Activated CD8-positive, alpha-beta memory T cell treated with anti-CD3 and anti-CD28 coated beads for 48 hours (primary cell): ENCODE measurements at places on chromosomes 16 and 17.

- no peak for DNase-seq
These were observed 451.3 kb downstream of the PMP22 start for GRCh38 chr17:14813649-14814370.

DNA sequence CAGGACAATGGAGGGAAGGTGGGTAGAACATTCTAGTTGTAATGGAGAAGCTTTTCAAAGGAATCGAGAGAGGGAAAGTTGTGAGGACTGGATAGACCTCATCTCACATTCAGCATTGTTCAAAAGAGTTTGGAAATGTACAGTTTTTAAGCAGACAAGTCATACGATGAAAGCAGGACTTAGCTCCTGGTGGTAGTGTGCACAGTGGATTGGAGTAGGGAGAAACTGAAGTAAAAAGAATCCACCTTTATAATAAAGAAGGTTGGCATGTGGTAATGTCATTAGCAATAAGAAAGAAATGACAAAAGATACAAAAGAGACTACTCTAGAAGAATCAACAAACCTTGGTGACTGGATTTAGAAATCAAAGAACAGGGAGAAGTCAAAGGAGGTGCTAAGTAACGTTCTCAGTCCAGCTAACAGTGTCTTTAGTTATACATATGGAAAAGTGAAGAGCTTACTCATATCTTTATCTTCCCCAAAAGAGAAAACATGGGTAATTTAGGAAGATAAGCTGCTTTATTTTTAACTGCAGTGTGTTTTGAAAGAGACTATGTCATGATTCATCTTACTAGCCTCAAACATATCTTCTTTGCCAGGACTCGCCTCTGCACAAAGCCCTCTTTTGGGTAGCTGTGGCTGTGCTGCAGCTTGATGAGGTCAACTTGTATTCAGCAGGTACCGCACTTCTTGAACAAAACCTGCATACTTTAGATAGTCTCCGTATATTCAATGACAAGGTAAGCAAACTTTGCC, 18.7 kb upstream of the EVI2A start:
- no peak for DNase-seq

DNA sequence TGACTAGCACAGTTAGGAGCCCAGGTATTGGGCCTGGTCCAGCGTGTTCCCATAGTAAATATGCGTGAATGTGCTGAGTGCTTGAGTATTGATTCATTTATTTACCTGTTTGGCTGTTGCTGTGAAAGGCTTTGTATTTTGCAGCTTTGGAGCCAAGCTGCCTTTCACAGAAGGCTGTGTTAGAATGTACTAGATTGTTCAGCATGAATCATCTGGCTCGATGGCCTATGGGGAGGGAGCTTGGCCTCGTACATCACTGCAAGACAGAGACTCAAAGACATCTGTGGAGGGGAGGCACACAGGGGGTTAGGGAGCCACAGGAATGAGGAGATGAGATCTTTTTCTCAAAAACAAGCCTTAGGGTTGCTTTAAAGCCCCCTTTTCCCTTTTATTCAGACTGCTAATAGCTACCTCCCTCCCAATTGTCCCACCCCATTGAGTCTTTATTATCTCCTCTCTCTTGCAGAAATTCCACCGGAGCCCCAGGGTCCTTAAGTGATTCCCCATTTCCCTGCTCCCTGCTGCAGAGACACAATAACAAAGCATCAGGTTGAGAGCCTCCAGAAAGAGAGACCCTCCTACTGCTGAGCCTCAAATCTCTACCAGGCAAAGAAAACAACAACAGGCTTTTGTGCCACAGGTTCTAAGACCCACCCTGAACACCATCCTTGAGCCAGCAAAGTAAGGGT, 307.2 kb downstream of the ABCC12 start:
- no peak for DNase-seq

- DNase-seq = no peak
These were observed 58.5 kb downstream of the OR1D5 start for GRCh38 chr17:3004925-3005324.

- DNase-seq = no peak
These were observed 39.7 kb upstream of the IRX3 start for GRCh38 chr16:54326266-54326662.

DNA sequence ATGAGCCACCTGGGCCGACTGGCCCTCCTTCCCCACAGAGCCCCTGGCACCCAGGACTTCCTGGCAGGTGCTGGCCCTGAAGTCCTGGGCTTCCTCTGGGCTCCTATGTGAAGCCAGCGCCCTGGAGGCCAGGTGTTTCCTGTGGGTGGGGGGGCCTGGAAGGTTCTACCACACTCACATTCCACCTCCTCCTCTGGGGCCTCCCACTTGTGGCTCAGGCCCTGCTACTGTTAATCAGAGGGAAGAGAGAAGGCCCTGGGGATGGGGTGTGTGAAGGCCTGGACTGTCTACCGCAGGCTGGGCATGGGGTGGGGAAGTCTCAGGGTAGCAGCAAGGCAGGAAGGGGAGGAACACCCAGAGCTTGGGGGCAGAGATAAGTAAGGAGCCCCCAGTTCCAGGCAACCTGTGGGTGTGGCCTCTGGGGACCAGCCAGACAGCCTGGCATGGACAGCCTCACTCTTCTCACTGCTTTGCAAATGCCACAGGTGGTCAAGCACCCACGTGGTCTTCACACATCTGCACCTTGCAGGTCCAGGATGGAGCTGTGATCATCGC, 111.9 kb upstream of the TNRC6C start:
- no peak for DNase-seq

- no peak for DNase-seq
These were observed 238.5 kb downstream of the SOX9 start for GRCh38 chr17:72359274-72359673.

DNA sequence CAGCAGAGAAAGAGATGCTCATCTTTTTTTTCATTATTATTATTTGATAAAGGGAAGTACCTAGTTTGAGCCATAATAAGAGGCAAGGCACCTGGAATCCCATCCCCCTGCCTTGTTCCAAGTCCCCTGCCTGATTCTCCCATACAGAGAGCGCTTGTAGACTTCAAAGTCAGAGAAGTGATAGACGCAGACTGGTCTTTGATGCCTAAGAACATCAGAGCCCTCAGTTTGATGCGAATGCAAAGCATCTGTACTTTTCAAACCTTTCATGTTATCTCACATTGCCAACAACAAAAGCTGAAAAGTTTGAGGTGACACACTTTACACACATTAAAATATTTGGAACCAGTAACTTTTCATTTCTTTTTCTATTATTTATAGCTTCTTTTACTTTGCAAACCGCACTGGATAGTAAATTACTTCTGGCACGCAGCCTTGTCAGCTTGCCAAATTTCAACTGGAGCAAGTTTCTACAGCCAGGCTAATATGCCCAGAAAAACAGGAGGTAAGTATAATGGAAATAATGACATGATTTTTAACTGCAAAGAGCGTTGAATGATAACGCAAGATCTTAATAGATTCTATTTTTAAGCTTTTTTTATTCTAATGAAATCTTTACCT, 5.9 kb upstream of the UTP6 start:
- no peak for DNase-seq

GRCh38 chr17:2799653-2800052, 3.4 kb downstream of the RAP1GAP2 start:
- DNase-seq = no peak

GRCh38 chr17:1050246-1050995, 53.5 kb downstream of the TIMM22 start:
- DNase-seq = no peak

DNA sequence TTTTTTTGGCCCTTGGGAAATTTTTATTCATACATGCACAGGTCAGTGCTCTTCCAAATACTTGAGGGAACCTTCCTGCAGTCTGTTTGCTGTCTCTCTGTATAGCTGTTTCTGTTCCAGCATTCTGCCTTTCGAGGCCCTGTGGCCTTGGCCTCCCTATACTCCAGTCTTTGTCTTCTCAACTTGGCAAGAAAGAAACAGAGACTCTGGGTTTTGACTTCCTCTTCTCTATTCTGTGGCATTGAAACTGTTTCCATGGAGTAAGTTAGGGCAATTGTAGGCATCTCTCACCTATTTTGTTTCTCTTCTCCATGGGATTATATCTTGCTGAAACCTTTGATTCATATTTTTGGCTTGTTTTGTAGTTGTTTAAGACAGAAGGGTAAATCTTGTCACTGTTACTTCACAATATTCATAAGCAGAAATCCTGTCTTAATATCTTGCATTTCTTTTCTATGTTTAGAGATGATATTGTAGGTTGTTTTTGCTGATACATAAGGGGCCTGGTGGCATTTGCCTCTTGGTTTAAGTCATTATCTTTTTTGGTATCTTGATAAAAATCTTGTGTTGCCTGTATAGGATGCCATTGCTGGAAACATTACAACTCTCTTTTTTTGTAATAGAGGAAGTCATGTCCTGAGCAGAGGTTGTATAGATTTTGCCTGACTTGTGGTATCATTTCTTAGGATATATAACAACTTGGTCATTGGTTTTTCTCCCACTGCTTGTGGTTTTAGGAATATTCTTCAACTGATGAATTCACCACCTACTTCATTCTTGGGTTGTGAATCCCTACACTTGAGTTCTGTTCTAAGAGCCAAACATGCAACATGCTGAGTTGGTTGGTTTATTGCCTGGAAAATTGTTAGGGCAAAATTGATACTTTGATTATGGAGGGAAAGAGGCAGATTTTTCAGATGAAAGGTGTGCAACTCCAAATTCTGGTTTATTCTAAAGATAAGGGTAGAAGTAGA, 168.6 kb downstream of the FTO start:
- no peak for DNase-seq

DNA sequence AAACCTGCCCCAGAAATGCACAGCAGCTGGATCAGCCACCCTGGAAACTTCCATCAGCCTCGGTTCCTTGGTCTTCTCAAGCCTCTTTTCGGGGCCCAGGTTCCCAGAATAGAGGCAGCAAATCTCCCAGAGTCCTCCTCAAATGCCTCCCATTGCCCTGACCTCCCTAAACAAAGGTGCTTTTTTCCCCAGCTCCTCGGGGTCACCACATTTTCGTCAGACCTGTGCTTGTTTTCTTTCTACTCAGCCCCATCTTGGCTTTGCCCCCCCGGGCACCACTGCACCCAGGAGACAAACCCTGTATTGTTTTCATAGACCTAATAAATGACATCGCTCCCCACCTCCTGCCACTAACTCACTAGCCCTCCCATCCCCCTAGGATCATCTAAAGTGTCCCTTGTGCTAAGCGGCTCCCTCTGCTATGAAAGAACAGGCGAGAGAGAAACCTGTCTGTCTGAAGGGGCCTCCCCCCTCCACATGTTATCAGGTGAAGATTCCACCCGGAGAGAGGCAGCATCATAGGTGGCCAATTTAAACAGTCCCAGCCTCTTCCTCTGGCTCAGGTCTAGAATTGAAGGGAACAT, 451.1 kb downstream of the SOX9 start:
- DNase-seq = no peak

- no peak for DNase-seq
These were observed 44.1 kb downstream of the CCDC42 start for GRCh38 chr17:8700546-8700945.

DNA sequence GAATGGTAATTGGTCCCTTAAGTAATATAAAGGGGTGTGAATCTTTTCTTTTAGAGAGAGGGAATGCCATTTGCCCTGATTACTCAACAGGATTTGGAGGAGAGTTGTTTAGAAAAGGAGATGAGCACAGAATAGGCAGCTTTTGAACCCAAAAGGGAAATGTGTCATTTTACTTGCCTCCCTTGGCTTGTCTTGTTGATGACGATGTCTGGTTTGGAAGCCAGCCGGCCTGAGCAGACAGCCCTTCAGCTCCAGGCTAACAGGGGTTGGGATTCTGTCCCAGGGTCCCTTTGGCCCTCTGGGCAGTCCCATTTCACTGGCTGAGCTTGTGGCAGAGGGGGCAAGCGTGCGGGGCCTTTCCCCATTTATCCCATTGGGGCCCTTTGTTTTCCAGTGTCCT, 22.3 kb upstream of the PRKAR1A start:
- DNase-seq = no peak
